Kidney epithelial cell (primary cell): ENCODE measurements at places on chromosomes 3 and 15. TPM values are rescaled to one million over a fixed set of nuclear protein-coding genes. Genes with fewer than 3 reads are reported as not detected.

- DNase-seq, result no peak
Measured at GRCh38 chr3:152331998-152332397, 63.3 kb downstream of the MBNL1 start.

DNA sequence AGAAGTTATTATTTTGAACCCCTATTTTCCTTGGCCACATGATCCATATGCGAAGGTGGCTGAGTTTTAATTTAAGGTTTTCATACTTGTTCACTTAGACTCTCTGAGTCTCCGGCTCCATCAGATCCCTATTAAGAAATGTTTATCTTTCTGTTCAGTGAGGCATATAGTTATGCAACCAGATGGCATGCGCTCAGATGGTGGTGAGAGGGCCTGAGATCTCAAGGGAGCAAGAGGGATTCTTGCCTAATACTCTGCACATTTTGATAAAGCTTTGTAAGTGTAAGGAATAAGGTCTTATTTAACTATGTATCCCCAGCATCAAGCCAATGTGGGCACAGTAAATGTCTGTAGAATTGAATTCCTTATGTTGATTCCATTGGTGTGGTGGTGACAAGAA, 78.9 kb upstream of the DPH6 start:
- peak; percentile 32 for DNase-seq

DNA sequence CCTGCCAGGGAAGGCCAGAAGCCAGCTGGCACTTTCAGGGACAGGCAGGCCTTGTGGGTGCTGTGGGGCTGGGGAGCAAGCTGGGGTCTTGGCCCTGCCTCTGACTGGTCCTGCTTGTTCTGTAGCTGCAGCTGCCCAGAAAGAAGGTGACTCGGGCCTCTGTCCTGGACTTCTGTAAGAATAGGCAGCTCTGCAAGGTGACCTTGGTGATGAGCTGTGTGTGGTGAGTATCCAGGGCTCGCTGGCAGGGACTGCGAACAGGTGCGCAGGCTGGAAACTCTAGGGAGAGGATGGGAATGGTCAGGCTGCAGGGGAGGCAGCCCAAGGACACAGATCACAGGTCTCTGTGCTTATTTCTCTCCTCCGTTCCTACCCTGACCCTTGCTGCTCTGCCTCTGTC, 31.2 kb downstream of the SLC22A14 start:
- no peak for DNase-seq

DNA sequence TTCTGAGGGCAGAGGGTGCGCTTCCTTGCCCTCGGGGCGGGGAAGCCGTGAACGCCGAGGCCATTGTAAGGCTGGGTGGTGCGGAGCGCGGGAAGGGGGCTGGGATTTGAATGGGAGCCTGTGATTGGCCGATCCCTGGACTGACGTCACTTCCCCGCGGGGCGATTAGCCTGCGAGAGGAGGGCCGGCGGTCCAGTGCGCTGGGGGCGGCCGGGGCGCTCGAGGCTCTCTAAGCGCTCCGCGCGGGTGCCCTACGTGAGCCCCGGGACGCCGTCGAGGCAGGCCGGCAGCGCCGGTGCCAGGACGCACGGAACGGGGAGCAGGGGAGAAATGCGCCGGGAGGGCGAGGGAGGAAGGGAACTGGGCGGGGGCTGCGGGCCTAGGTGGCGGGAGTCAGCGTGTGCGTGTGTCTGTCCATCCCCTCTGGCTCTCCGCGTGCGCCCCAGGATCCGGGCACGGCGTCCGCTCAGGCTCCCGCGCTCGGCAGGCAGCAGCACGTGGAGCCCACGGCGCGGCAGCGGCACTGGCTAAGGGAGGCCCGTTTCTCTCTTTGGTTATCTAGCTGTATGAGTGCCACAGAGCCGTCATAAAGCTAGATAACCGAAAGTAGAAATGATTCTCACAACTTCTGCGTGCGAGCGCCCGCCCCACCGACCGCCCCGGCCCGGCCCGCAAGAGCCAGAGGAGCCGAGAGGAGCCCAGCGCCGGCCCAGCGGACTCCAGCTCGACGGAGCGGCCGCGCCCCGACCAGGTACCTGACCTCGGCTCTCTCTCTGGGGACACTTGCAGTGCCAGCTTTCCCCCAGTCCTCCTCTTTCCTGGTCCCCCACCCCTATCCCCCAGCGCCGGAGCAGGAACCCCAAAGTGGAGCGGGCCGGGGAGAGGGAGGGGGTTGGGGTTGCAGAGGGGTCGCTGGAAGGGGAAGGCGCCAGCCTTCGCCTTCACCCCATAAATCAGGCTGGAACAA, 33.1 kb upstream of the POLG start:
- DNase-seq, result no peak

DNA sequence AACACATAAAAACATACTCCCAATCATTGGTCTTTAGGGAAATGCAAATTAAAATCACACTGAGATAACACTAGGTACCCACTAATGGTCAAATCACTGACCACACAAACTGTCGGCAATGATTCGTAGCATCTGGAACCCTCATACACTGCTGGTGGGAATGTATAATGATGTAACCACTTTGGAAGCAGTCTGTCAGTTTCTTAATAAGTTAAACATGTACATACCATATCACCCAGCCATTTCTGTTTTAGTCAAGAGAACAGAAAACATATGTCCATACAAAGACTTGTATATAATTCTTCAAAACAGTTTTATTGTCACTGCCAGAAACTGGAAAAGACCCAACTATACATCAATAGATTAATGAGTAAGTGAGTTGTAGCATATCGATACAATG, 63.3 kb upstream of the LRRC3B start:
- no peak for DNase-seq

DNA sequence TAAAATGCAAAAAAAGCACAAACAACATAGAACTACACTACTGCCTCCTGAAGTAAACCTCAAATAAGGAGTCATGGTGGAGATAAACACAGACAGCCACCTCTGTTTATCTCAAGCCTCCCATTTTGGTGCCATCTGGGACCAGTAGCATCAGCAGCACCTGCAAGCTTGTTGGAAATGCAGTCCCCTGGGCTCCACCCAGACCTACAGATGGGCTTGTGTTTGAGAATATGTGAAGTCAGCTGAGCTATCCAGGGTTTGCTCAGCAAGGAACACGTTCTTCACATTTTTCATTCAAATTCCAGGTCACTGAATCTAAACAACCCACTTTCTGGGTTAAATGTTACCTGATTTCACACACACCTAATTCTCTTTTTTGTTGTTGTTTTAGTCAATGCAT, 45.5 kb downstream of the RASGRF1 start:
- no peak for DNase-seq

- no peak for DNase-seq
Measured at GRCh38 chr3:13104511-13104910, 31.3 kb upstream of the IQSEC1 start.

Gene MLF1
- 12.8 and 20.4 TPM in 2 replicates for total RNA-seq

Gene PIERCE2
- 1.8 and 5.2 TPM in 2 replicates for total RNA-seq
